Activated CD8-positive, alpha-beta memory T cell treated with anti-CD3 and anti-CD28 coated beads, Interleukin-2, amount 10 ng/mL, durations not matched to agents 7 days and 5 days (primary cell): ENCODE measurements at places on chromosomes 12 and 14. TPM values are rescaled to one million over a fixed set of nuclear protein-coding genes. Genes with fewer than 3 reads are reported as not detected.

DNA sequence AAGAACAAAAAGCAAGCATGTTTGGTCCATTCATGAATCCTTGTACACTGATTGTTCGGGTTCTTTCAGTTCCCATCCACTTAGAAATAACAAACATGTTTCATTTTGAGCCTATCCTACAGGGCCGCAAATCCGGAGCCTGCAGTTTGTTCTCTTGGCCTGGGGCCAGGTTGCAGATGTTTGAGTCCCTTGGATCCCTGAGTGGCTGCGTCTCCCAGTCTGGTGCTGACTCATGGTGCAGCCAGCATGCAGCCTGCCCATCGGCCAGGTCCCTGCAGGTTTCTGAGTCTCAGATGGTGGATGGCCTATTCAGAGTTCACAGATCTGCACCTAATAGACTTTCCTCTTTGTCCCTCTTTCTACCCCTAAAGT lies 1.9 kb upstream of the DYNC1H1 start:
- DNase-seq, result peak; percentile 42
- no peak overlapping the region for H3K4me3 ChIP-seq
- H3K4me1 ChIP-seq, result peaks cover 33% of the 10 kb centered on the region
- peaks cover 1% of the 10 kb centered on the region for H3K36me3 ChIP-seq
- H3K27ac ChIP-seq, result no peak overlapping the region
- H3K27me3 ChIP-seq, result peaks cover 2% of the 10 kb centered on the region

GRCh38 chr12:54030442-54030801 lies 2.2 kb downstream of the HOXC6 start:
- no peaks in the 10 kb centered on the region for H3K36me3 ChIP-seq
- no peak for DNase-seq
- H3K4me3 ChIP-seq, result no peak overlapping the region
- no peak overlapping the region for H3K27ac ChIP-seq
- H3K27me3 ChIP-seq, result peaks cover 89% of the 10 kb centered on the region
- H3K4me1 ChIP-seq, result peaks cover 24% of the 10 kb centered on the region

DNA sequence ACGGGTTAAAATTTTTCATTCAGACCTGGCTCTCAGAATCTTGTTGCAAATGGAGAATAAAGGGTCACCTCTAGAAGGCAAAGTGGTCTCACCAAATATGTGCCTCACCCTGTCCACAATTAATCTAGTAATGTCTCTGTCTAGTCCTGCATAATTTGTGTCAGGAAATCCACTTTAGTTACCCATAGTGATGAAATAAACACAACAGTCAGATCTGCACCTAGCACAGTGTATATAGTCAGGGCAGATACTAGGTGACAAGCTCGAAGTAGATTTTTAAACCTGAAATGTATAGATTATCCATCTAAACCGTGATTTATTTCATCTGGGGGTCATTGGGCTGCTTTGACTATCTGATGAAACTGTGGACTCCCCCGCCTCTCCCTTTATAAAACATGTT lies 15.9 kb upstream of the FLVCR2 start:
- H3K27ac ChIP-seq, result peak overlapping the region; percentile 78
- no peaks in the 10 kb centered on the region for H3K27me3 ChIP-seq
- peaks cover 7% of the 10 kb centered on the region for H3K36me3 ChIP-seq
- peaks cover 75% of the 10 kb centered on the region for H3K4me1 ChIP-seq

DNA sequence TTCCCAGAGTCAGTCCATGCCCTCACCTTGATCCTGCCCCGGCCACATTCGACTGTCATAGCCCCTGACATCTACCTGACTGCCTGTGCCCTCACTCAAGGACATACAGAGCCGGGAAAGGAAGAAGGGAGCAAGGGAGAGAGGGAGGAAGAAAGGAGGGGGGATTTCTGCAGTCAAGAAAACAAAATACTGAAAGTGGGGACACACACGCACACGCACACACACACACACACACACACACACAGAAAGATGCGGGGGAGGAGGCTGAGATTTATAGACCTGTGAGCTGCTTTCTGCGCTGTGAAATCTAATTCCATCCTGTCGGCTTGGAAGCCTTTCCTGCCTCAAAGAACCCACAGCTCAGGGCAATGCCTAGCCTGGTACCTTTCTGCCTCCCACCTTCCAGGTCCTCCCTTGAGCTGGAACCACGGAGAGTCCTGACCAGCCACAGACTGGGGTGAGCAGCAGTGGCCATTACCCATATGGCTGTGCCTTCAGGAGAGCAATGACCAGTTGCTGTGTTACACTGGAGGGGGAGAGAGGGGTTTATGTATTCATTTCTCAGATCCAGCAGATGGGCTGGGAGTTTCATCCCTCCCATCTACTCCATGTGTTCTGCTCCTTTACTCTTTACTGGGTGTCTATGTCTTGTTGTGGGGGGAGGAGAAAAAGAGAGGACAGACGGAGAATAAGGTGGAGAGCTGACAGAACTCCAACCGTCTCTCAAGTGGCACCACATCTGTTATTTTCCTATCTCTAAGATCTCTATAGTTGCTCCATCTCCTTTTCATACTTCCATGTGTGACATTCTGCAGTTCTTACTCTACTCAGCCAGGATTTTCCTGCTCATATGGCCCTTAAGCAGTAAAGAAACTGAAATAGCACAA lies 12.9 kb downstream of the C14orf93 start:
- no peak overlapping the region for H3K4me3 ChIP-seq
- no peak for DNase-seq
- no peak overlapping the region for H3K27ac ChIP-seq
- H3K36me3 ChIP-seq, result peaks cover 3% of the 10 kb centered on the region
- no peaks in the 10 kb centered on the region for H3K27me3 ChIP-seq
- H3K4me1 ChIP-seq, result no peaks in the 10 kb centered on the region

- H3K27me3 ChIP-seq, result no peaks in the 10 kb centered on the region
- no peak for DNase-seq
- H3K36me3 ChIP-seq, result peaks cover 19% of the 10 kb centered on the region
- H3K4me1 ChIP-seq, result peaks cover 74% of the 10 kb centered on the region
- peak overlapping the region; percentile 58 for H3K27ac ChIP-seq
Measured at GRCh38 chr14:91363776-91364523, 53.7 kb downstream of the CCDC88C start.

DNA sequence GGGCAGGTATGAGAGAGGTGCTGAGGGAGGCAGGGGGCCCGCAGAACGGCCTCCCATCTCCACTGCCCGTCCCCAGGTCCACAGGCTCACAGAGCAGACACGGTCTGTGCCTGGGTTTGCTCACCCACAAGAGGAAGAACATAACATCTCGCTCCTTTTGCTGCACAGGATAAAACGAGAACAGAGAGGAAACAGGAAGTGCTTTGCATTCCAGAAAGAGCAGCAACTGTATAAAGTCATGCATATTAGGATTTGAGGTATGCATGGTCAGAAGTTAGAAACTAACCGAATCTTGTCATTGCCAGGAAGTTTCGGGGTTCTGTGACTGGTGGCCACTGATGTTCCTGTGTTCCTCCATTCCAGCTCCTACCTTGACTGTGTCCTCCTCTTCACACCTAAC lies 25.0 kb downstream of the NTF3 start:
- peaks cover 1% of the 10 kb centered on the region for H3K4me1 ChIP-seq
- no peak overlapping the region for H3K4me3 ChIP-seq
- H3K36me3 ChIP-seq, result no peaks in the 10 kb centered on the region
- H3K27me3 ChIP-seq, result no peaks in the 10 kb centered on the region
- H3K27ac ChIP-seq, result no peak overlapping the region
- no peak for DNase-seq

GRCh38 chr12:92553389-92553788 lies 149.4 kb upstream of the PLEKHG7 start:
- H3K4me1 ChIP-seq, result peaks cover 22% of the 10 kb centered on the region
- H3K27me3 ChIP-seq, result no peaks in the 10 kb centered on the region
- H3K27ac ChIP-seq, result no peak overlapping the region
- peaks cover 11% of the 10 kb centered on the region for H3K36me3 ChIP-seq
- DNase-seq, result no peak
- H3K4me3 ChIP-seq, result no peak overlapping the region

DNA sequence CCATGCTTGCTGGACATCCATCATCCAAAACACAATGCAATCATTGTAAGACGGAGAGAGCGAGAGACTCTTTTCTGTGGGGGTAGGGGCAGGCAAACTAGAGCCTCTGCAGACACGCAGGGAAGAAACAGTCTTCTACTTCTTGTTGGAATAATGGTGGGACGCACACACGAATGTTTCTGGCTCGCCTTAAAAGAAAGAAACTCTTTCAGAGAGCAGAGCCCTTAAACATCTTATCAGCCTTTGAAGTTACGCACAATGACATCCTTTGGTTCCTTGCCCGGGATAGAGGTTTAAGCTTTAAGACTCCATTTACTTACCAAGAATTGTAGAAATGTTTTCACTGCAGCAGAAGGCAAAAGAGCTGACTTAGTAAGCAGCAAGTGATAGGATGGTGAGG lies 133.8 kb upstream of the FOXN3 start:
- peaks cover 7% of the 10 kb centered on the region for H3K36me3 ChIP-seq
- no peak overlapping the region for H3K4me3 ChIP-seq
- no peak for DNase-seq
- H3K27ac ChIP-seq, result no peak overlapping the region
- no peaks in the 10 kb centered on the region for H3K27me3 ChIP-seq

DNA sequence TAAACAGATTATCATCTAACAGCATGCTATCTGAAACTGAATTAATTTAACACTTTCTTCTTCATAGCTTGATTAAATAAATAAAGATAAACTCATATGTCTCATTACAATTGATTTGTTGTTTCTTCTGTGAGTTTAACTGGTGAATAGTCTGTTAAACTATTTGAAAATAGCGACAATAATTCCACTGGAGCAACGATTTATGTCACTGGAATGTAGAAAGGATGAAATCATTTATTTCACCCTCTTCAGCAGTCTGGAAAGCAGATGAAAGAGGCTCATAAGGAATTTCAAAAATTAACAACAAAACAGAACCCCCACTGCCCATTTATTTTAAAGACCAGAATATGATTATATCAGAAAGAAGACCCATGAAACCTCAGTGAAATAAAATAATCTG lies 1165.1 kb upstream of the USP15 start:
- no peaks in the 10 kb centered on the region for H3K27me3 ChIP-seq
- H3K4me1 ChIP-seq, result no peaks in the 10 kb centered on the region
- H3K4me3 ChIP-seq, result no peak overlapping the region
- H3K36me3 ChIP-seq, result no peaks in the 10 kb centered on the region
- DNase-seq, result no peak

- H3K36me3 ChIP-seq, result no peaks in the 10 kb centered on the region
- no peaks in the 10 kb centered on the region for H3K4me1 ChIP-seq
- peak; percentile 28 for DNase-seq
- H3K4me3 ChIP-seq, result no peak overlapping the region
- H3K27me3 ChIP-seq, result peaks cover 28% of the 10 kb centered on the region
- no peak overlapping the region for H3K27ac ChIP-seq
Measured at GRCh38 chr14:100896369-100897060, 7.0 kb downstream of the RTL1 start.

DNA sequence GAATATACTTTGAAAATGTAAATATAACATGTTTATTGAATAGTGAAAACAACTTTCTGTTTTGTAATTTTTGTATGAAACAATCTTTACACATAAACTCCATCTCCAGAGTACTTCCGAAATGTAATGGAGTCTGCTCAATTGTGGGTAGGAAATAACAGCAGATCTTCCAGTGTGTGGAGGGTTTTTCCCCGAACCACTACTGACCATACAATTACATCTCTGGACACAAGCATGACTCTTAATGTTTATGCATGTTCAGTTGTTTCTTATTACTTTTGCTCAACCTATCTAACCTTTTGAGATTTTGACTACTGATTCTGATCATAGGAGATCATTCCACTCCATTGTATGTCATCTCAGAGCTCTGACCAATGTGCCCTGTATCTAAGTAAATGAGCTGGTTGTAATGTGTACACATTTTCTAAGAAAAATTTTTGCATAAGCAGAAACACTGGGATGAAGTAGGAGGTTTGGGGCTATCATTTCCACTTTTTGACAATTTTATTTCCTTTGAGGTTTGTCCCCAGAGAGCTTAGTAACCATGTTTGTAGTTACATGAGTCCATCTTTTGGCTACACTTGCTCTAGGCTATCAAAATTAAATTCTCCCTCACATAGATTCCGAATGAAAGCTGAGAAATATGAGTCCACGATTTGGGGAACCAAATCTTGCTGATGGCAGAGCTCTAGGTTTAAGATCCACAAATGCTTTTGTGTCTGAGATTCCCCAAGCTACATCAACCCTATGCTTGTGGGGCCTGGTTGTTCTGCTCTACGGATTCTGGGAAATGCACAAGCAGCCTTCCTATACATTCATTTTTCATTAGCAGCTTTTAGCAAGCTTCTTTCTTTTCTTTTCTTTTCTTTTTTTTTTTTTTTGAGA lies 21.4 kb upstream of the CLEC4D start:
- peaks cover 27% of the 10 kb centered on the region for H3K4me1 ChIP-seq
- H3K27me3 ChIP-seq, result peaks cover 71% of the 10 kb centered on the region
- H3K4me3 ChIP-seq, result no peak overlapping the region
- DNase-seq, result no peak
- H3K36me3 ChIP-seq, result peaks cover 4% of the 10 kb centered on the region

DNA sequence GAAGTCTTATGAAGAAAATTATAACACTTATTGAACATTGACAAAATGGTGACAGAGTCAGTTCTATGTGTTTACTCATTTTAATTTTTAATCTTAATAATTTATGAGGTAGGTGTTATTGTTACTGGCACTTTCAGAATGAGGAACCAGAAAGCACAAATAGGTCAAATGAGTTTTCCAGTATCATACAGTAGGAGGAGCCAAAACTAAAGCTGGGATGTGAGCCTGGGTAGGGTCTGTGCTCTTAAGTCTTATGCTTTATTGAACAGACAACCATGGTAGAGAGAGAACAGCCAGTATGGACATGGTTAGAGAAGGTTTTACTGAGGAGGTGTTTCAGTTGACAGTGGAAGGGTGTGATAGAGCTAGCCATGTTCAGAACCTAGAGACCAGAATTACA lies 775.7 kb downstream of the TMTC2 start:
- H3K27me3 ChIP-seq, result no peaks in the 10 kb centered on the region
- H3K4me1 ChIP-seq, result no peaks in the 10 kb centered on the region
- no peak overlapping the region for H3K27ac ChIP-seq
- no peak for DNase-seq
- no peaks in the 10 kb centered on the region for H3K36me3 ChIP-seq

DNA sequence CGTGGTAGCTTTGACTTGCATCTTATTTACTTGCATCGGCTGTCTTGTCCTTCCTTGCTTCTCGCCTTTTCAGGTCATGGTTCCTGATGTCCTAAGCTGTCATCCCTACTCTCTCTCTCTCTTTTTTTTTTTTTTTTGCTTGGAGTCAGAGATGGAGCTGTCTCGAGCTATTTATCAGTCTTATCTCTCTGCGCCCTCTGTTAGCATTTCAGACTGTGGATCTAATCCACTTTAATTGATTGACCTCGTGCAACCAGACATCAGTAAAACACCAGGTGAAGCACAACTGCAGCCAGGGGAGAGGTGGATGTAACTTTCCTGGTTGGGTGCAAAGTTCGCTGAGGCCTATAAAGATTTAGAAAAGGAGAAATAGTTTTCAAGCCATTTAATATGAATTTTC lies 554.8 kb downstream of the DIO2 start:
- no peaks in the 10 kb centered on the region for H3K4me1 ChIP-seq
- H3K4me3 ChIP-seq, result no peak overlapping the region
- no peaks in the 10 kb centered on the region for H3K27me3 ChIP-seq
- no peak for DNase-seq
- H3K36me3 ChIP-seq, result no peaks in the 10 kb centered on the region
- no peak overlapping the region for H3K27ac ChIP-seq

GRCh38 chr14:95692109-95692508 lies 5.9 kb downstream of the TCL1B start:
- H3K4me3 ChIP-seq, result no peak overlapping the region
- no peak for DNase-seq
- H3K27me3 ChIP-seq, result peaks cover 4% of the 10 kb centered on the region
- no peaks in the 10 kb centered on the region for H3K4me1 ChIP-seq
- no peaks in the 10 kb centered on the region for H3K36me3 ChIP-seq

The FAIM2 gene
- 0.06 TPM for total RNA-seq

The FOXA1 gene
- total RNA-seq, result not detected

The SMOC1 gene
- total RNA-seq, result not detected

The KLHDC1 gene
- 1.1 TPM for total RNA-seq

The ADAMTS20 gene
- total RNA-seq, result not detected

The FAM90A1 gene
- 0.14 TPM for total RNA-seq

The SIVA1 gene
- 127 TPM for total RNA-seq

The TAS2R20 gene
- 2.0 TPM for total RNA-seq

The KRT72 gene
- 0.15 TPM for total RNA-seq

The KCNC2 gene
- not detected for total RNA-seq
